ENCODE measurements at places on chromosomes 12 and 14. TPM values are rescaled to one million over a fixed set of nuclear protein-coding genes. Genes with fewer than 3 reads are reported as not detected.

The PLEK2 gene
- total RNA-seq: 8.7 TPM

The PAH gene
- under 0.01 TPM for total RNA-seq

The EXOC3L4 gene
- total RNA-seq: 0.50 TPM

The HAL gene
- under 0.01 TPM for total RNA-seq

The ART4 gene
- not detected for total RNA-seq

The FGF23 gene
- total RNA-seq: not detected

The KLRB1 gene
- total RNA-seq: not detected

The CAPRIN2 gene
- total RNA-seq: 25.7 TPM

The TMEM179 gene
- total RNA-seq: 0.25 TPM

The CCDC184 gene
- 0.22 TPM for total RNA-seq

The SOAT2 gene
- not detected for total RNA-seq

The UBR7 gene
- 53.7 TPM for total RNA-seq

The PRKD1 gene
- total RNA-seq: 8.3 TPM

The WSCD2 gene
- not detected for total RNA-seq

The ARMH4 gene
- total RNA-seq: 10.7 TPM

The LBHD2 gene
- not detected for total RNA-seq

The RALGAPA1 gene
- total RNA-seq: 45.7 TPM

The GARIN6 gene
- total RNA-seq: not detected

The PPP1R36 gene
- 0.25 TPM for total RNA-seq

The ENO2 gene
- total RNA-seq: 38.4 TPM

The RPL10L gene
- not detected for total RNA-seq

The PTPN6 gene
- 0.11 TPM for total RNA-seq

The RNASE1 gene
- 0.22 TPM for total RNA-seq

The HOXC10 gene
- total RNA-seq: not detected

The GPR132 gene
- 0.25 TPM for total RNA-seq

The KIF5A gene
- total RNA-seq: 0.50 TPM

The IGF1 gene
- 0.25 TPM for total RNA-seq

Measured in uterine smooth muscle cell (primary cell).